ENCODE measurements at places on chromosomes 7 and 10. TPM values are rescaled to one million over a fixed set of nuclear protein-coding genes. Genes with fewer than 3 reads are reported as not detected.

FAM131B gene
- total RNA-seq, result 78.4 TPM

MMP21 gene
- total RNA-seq, result 0.46 TPM

ESYT2 gene
- total RNA-seq, result 45.2 TPM

CD36 gene
- total RNA-seq, result 55.6 TPM

PAPOLB gene
- 1.8 TPM for total RNA-seq

LOXL4 gene
- total RNA-seq, result 0.46 TPM

UNC5B gene
- total RNA-seq, result 7.4 TPM

TWIST1 gene
- total RNA-seq, result 1.6 TPM

CLRN3 gene
- not detected for total RNA-seq

NKX1-2 gene
- total RNA-seq, result 1.8 TPM

LRRD1 gene
- total RNA-seq, result 0.92 TPM

BAMBI gene
- total RNA-seq, result 10.4 TPM

GHRHR gene
- 2.8 TPM for total RNA-seq

OPALIN gene
- total RNA-seq, result not detected

Data from diencephalon (tissue), 1 donor.